CD4-positive, CD25-positive, alpha-beta regulatory T cell (primary cell): ENCODE measurements at places on chromosomes 1 and 21. TPM values are rescaled to one million over a fixed set of nuclear protein-coding genes. Genes with fewer than 3 reads are reported as not detected.
A peak's percentile ranks its signal among the peaks of the same experiment; 100 is the strongest.

- no peaks in the 10 kb centered on the region for H3K27me3 ChIP-seq
- no peaks in the 10 kb centered on the region for H3K4me1 ChIP-seq
- no peaks in the 10 kb centered on the region for H3K36me3 ChIP-seq
- H3K4me3 ChIP-seq, result no peak overlapping the region
- no peak for DNase-seq
- H3K27ac ChIP-seq, result no peak overlapping the region
Observed at GRCh38 chr1:34290831-34291230, 114.1 kb downstream of the C1orf94 start.

Gene SMCP
- total RNA-seq, result not detected

- no peaks in the 10 kb centered on the region for H3K27me3 ChIP-seq
- H3K4me1 ChIP-seq, result no peaks in the 10 kb centered on the region
- no peak overlapping the region for H3K4me3 ChIP-seq
- no peak for DNase-seq
- no peaks in the 10 kb centered on the region for H3K36me3 ChIP-seq
- H3K27ac ChIP-seq, result no peak overlapping the region
Observed at GRCh38 chr21:14880922-14881321, 183.9 kb downstream of the NRIP1 start.

DNA sequence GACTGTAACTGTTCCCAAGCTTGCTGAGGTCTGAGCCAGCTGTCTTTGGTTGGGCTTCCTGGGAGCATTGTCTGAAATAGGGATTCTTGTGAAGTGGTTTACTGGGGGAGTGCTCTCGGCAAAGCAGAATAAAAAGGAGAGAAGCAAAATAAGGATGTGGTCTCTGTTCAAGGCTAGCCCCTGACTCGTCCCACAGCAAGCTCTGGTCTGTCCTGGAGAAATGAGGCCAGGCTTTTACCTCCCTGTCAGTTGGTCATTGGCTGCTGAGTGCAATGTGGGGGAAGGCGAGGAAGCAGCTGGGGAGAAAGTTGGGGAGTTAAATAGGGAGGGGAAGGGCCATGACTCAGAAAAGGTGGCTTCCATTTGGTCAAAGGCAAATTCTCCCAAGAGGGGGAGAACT lies 303.9 kb upstream of the DUSP10 start:
- DNase-seq, result no peak
- no peak overlapping the region for H3K4me3 ChIP-seq
- H3K27me3 ChIP-seq, result no peaks in the 10 kb centered on the region

GRCh38 chr1:29490204-29490934 lies 254.0 kb downstream of the PTPRU start:
- H3K27me3 ChIP-seq, result no peaks in the 10 kb centered on the region
- no peak overlapping the region for H3K4me3 ChIP-seq
- no peaks in the 10 kb centered on the region for H3K36me3 ChIP-seq

Gene KRTAP19-1
- total RNA-seq, result not detected

DNA sequence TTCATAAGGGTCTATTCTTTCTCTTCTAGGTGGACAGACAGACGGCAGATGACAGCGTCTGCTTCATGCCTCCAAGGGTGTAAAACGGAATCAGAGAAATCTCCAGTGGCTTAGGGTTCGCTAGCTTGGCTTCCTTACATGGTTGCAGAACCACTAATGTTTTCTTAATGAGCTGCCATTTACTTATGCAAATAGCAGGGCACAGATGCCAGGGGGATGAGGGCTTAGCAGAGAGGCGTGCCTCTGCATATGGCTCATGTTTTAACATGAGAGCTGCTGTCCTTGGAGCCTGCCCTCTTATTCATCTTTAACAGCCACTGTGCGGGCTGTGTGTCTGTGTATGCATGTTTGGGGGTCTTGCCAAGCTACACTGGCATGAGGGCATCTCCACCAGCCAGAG lies 119.6 kb downstream of the IER5 start:
- H3K4me1 ChIP-seq, result no peaks in the 10 kb centered on the region
- H3K27me3 ChIP-seq, result no peaks in the 10 kb centered on the region
- DNase-seq, result no peak
- no peaks in the 10 kb centered on the region for H3K36me3 ChIP-seq
- no peak overlapping the region for H3K4me3 ChIP-seq

- peaks cover 3% of the 10 kb centered on the region for H3K27me3 ChIP-seq
- peak overlapping the region; percentile 87 for H3K27ac ChIP-seq
- peak overlapping the region; percentile 75 for H3K4me3 ChIP-seq
- DNase-seq, result no peak
Observed at GRCh38 chr1:84689514-84690396, 506 bp downstream of the SSX2IP start.

- peaks cover 15% of the 10 kb centered on the region for H3K27me3 ChIP-seq
- no peaks in the 10 kb centered on the region for H3K36me3 ChIP-seq
- H3K4me1 ChIP-seq, result no peaks in the 10 kb centered on the region
- H3K4me3 ChIP-seq, result no peak overlapping the region
Observed at GRCh38 chr1:35655196-35655595, 13.9 kb upstream of the PSMB2 start.

GRCh38 chr1:171965777-171966176 lies 124.5 kb downstream of the DNM3 start:
- no peaks in the 10 kb centered on the region for H3K4me1 ChIP-seq
- H3K4me3 ChIP-seq, result no peak overlapping the region
- H3K36me3 ChIP-seq, result no peaks in the 10 kb centered on the region
- H3K27me3 ChIP-seq, result no peaks in the 10 kb centered on the region
- no peak overlapping the region for H3K27ac ChIP-seq

Gene C1QA
- total RNA-seq, result not detected

Gene AQP10
- total RNA-seq, result 0.81 TPM

DNA sequence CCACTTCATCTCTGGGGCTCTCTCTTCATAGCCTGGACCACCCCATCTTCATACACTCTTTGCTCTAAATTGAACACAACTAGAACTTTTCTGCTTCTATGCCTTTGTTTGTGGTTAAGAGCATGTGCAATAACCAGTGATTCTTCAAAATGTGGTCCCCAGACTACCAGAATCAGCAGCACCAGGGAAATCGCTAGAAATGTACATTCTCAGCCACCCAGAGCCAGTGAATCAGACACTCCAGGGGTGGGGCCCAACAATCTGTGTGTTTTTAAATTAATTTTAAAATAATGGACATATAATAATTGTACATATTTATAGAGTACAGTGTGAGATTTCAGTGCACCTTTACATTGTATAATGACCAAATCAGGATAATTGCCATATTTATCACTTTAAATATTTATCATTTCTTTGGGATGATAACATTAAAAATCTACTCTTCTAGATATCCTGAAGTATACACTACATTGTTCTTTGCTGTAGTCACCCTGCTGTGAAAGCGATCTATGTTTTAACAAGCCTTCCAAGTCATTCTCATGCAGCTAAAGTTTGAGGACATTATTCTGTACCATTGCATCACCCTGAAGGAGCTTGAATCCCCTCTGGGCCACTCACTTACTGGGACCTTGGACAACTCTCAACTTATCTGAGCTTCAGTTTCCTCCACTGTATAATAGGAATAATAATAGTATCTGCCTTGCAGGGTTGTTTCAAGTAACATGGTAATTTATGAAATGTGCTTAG lies 10.8 kb downstream of the GRHL3 start:
- DNase-seq, result no peak
- H3K27ac ChIP-seq, result no peak overlapping the region
- H3K4me1 ChIP-seq, result no peaks in the 10 kb centered on the region
- no peak overlapping the region for H3K4me3 ChIP-seq

Gene KRTAP20-4
- total RNA-seq, result not detected

- H3K27ac ChIP-seq, result no peak overlapping the region
- H3K36me3 ChIP-seq, result no peaks in the 10 kb centered on the region
- no peaks in the 10 kb centered on the region for H3K4me1 ChIP-seq
Observed at GRCh38 chr1:156547982-156548381, 24.4 kb downstream of the IQGAP3 start.

DNA sequence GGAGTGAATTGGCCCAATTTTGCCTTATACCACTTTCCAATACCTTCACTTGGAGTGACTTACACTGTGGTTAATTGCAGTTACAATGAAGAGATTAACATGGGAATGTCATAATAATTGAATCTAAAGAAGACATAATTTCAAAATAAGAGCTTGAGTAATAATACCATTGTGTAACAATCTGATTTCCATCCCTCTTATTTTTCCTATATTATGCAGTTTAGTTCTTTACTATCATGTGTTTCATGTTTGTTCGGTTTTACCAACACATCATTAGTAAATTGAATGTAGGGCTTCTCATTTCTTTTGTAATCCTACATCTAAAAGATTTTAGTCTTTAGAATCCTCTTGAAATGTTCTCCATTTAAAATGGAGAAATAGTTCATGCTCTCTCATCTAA lies 19.2 kb upstream of the XPR1 start:
- no peaks in the 10 kb centered on the region for H3K36me3 ChIP-seq
- no peaks in the 10 kb centered on the region for H3K4me1 ChIP-seq
- H3K4me3 ChIP-seq, result no peak overlapping the region
- no peaks in the 10 kb centered on the region for H3K27me3 ChIP-seq

- no peaks in the 10 kb centered on the region for H3K36me3 ChIP-seq
- no peak overlapping the region for H3K4me3 ChIP-seq
- no peak overlapping the region for H3K27ac ChIP-seq
- no peak for DNase-seq
- no peaks in the 10 kb centered on the region for H3K27me3 ChIP-seq
Observed at GRCh38 chr21:38139380-38140168, 117.2 kb upstream of the KCNJ15 start.

Gene ZBTB8OS
- 40.8 TPM for total RNA-seq

Gene CNTN2
- not detected for total RNA-seq

Gene DCST2
- 1.4 TPM for total RNA-seq

- H3K27ac ChIP-seq, result no peak overlapping the region
- H3K36me3 ChIP-seq, result no peaks in the 10 kb centered on the region
- H3K4me3 ChIP-seq, result no peak overlapping the region
- H3K27me3 ChIP-seq, result no peaks in the 10 kb centered on the region
- H3K4me1 ChIP-seq, result no peaks in the 10 kb centered on the region
- no peak for DNase-seq
Observed at GRCh38 chr1:22761821-22762220, 51.2 kb downstream of the EPHB2 start.

Gene NTMT2
- not detected for total RNA-seq

DNA sequence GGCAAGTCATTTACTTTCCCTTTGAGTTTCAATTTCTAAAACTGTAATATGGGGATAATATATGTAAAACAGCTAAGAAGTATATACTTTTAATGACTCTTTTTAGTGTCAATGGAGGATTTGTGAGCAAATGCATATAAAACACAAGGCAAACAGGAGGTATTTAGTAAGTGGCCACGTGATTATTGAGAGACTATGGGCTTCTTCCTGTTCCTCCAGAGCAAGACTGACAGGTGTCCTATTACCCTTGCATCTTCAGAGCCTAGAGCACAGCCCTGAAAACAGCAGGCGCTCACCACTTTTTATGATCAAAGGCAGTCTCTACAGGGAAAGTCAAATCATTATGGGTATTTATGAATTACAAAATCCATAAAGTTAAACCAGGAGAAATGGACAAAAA lies 941 bp upstream of the ROR1 start:
- H3K27me3 ChIP-seq, result peaks cover 29% of the 10 kb centered on the region
- no peak for DNase-seq
- H3K4me3 ChIP-seq, result no peak overlapping the region
- H3K27ac ChIP-seq, result no peak overlapping the region

Gene LCE1E
- not detected for total RNA-seq

Gene SRGAP2
- 89.5 TPM for total RNA-seq
